ENCODE measurements at places on chromosomes 2 and 18.

GRCh38 chr18:56028514-56028913 is 440.5 kb upstream of the TCF4 start:
- no peak for ATAC-seq

GRCh38 chr18:75462178-75462832 is 34.8 kb upstream of the SMIM21 start:
- peak; percentile 58 for ATAC-seq

DNA sequence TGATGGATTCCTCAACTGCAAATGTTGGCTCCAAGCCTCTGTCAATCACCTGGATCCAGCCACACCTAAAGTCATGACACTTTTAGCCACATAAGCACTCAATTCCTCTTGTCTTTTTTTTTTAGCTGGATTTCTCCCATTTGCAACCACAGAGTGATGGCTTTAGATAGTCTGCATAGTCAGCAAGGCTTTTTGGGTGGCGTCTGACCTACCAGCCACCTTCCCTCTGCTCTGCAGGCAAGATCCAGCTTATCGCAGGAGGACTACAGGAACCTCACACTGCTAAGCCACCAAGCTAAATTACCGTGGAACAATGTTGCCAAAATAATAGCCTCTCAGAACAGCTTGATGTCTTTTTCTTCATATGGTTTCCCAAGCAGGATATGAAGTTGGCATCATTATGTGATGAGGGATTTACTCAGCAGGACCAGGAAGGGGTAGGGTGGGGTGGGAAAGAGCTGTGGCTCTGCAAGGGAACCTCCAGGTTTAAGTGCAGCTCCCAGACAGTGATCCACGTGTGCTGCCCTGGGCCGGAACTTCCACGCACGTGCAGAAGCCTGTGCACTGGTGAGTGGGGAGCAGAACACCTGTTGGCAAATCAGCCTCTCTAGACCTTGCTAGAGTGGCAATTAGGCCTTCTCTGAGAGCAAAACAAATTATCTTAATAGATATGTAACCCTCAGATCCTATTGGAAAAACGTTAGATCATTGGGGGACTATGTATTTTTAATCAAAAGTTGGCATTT is 170.6 kb upstream of the NCK2 start:
- no peak for ATAC-seq

DNA sequence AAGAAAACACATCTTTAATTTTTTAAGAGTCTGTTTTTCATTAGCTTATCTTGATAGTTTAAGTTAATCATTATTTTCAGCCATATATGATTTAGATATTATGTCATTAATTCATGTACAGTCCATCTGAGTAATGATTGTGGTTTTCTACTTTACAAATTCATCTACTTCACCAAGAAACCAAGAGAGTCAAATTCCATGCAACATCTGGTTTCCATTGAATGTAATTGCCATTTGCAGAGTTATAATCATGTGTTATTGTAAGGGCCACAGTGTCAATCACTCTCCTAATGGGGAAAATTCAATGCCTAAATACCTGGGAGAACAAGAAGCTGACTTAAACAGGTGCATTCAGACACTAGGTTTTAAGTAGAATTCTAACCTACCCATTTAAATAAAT is 217.2 kb upstream of the OSR1 start:
- no peak for ATAC-seq

GRCh38 chr2:82599021-82599420 is 1860.1 kb downstream of the SUCLG1 start:
- ATAC-seq, result no peak

All from gastroesophageal sphincter (tissue), 4 donors.